ENCODE measurements at places on chromosomes 13 and 19. TPM values are rescaled to one million over a fixed set of nuclear protein-coding genes. Genes with fewer than 3 reads are reported as not detected.

GRCh38 chr13:50844084-50844875 lies 788 bp upstream of the DLEU7 start:
- no peak for DNase-seq

- DNase-seq: no peak
These were observed 64.8 kb downstream of the ALOX5AP start for GRCh38 chr13:30800107-30800506.

IGFL1 gene
- not detected for polyA plus RNA-seq

DNA sequence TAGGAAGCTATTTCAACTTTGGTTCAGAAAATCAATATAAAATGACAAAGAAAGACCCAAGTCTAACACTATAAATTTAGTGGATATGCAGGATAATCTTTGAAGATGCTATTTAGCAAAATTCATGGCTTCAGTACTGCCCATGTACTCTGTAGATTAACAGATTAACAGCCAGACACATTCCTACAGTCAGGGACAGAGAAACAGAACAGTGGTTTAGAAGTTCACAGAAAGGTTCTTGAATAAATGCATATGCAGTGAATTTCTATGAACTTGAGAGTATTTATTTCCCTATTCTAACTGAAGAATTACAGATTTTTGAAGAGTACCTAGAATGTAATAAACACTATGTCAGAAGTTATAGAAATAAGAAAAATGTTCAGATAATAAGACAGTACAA lies 222.8 kb downstream of the KLF12 start:
- DNase-seq: no peak

- DNase-seq: no peak
These were observed 64.8 kb upstream of the KCTD15 start for GRCh38 chr19:33731881-33732280.

ATXN8OS gene
- not detected for polyA plus RNA-seq

- DNase-seq: no peak
These were observed 7.3 kb downstream of the SIRT6 start for GRCh38 chr19:4174895-4175668.
